Pancreas (tissue), 10 donors: ENCODE measurements at places on chromosomes 4 and X.

- no peak for DNase-seq
- no peak overlapping the region for H3K27ac ChIP-seq
- H3K36me3 ChIP-seq, result peaks cover 3% of the 10 kb centered on the region
- H3K27me3 ChIP-seq, result no peaks in the 10 kb centered on the region
Observed at GRCh38 chrX:54024350-54024749, 19.9 kb downstream of the PHF8 start.

GRCh38 chrX:118066867-118067515 is 49.6 kb downstream of the KLHL13 start:
- H3K4me1 ChIP-seq, result no peaks in the 10 kb centered on the region
- H3K4me3 ChIP-seq, result no peak overlapping the region
- DNase-seq, result no peak
- no peak overlapping the region for H3K27ac ChIP-seq

DNA sequence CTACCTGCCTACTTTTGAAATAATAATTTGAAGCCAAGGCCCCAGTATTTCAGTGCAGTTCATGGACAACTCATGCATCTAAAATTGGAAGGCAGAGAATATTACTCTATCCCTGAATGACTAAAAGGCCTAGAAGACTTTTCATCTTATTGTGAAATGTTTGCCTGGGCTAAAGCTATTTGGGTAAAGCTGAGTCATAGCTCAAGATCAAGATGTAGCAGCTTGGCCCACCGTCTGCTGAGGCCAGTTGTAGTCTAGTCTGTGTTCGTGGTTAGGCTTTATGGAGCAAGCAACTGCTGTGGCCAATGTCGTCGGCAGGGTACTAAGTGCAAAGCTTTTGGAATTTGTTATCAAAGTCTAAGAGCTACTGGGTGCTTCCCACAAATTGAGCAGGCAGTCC is 929.1 kb downstream of the RAB28 start:
- no peaks in the 10 kb centered on the region for H3K4me1 ChIP-seq
- H3K4me3 ChIP-seq, result no peak overlapping the region
- no peak for DNase-seq
- no peak overlapping the region for H3K27ac ChIP-seq

DNA sequence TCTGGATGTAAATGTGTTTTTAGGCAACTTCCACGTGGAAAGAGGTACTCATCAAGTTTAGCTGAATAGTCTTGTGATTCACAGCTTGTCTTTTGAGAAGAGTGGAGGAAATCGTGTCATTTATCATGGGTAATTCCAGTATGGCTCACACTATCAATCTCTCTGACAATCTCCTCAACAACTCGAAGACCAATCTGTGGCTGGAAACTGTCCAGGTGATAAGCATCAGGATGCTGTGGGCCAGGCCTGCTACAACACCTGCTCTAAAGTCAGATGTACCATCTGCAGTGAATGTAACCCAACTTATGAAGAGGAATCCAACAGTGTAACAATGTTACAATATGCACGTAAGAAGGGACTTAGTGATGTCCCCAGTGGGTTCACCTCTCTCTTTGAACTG is 132.1 kb upstream of the GK2 start:
- no peak overlapping the region for H3K27ac ChIP-seq
- H3K27me3 ChIP-seq, result no peaks in the 10 kb centered on the region
- no peak for DNase-seq
- no peaks in the 10 kb centered on the region for H3K36me3 ChIP-seq

GRCh38 chrX:2450681-2451080 is 50.1 kb downstream of the DHRSX start:
- H3K4me1 ChIP-seq, result no peaks in the 10 kb centered on the region
- H3K27me3 ChIP-seq, result no peaks in the 10 kb centered on the region
- H3K36me3 ChIP-seq, result no peaks in the 10 kb centered on the region
- no peak overlapping the region for H3K27ac ChIP-seq
- H3K4me3 ChIP-seq, result no peak overlapping the region

DNA sequence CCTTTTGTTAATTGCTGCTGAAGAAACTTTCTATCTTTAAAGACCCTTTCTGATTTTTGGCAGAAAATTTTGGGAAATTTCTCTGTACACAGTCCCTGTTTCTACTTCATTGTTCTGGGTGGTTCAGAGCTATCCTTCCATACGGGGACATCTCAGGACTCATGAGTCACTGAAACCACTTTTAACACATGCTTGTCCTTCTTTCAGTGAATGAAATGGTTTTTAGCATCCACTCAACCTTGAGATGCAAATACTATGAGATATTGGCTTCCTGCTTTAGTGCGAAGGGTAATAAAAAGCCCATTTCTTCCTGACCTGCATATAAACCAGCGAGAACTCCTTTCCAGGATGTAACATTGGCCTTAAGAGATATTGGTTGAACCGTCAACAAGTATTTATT is 158.0 kb downstream of the REPS2 start:
- no peaks in the 10 kb centered on the region for H3K36me3 ChIP-seq
- no peaks in the 10 kb centered on the region for H3K4me1 ChIP-seq
- no peaks in the 10 kb centered on the region for H3K27me3 ChIP-seq
- no peak overlapping the region for H3K27ac ChIP-seq
- no peak for DNase-seq

DNA sequence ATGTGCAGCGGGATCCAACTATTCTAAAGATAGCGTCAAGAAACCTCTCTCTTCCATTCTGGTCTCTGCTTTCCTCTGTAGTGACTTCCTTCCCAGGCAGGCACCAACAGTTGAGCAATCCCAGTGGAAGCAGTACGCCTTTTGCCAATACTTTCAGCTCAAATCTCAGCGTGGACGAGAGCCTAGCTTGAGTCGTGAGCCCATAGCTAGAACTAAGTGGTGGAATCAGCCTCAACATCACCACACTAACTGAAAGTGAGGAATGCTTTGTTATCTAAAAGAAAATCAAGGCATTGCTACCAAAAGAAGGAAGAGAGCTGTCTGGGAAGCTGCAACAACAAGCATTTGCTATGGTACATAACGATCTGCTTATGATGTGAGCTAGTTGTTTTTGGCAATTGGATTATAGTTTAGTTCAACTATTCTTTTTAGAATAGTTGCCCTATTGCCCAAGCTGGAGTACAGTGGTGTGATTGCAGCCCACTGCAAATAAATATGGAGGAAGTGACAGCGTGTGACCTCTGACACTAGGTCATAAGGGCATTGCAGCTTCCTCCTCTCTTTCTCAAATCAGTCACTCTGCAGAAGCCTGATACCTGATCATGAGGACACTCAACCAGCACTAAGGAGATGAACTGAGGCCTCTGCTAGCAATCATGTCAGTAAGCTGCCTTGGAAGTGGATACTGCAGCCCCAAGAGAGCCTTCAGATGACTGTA is 24.7 kb upstream of the FRYL start:
- H3K27ac ChIP-seq, result no peak overlapping the region
- no peaks in the 10 kb centered on the region for H3K36me3 ChIP-seq
- H3K27me3 ChIP-seq, result no peaks in the 10 kb centered on the region
- no peaks in the 10 kb centered on the region for H3K4me1 ChIP-seq
- no peak for DNase-seq

GRCh38 chr4:116055857-116056827 is 942.7 kb upstream of the NDST4 start:
- no peak overlapping the region for H3K27ac ChIP-seq

GRCh38 chr4:135144498-135144897 is 942.9 kb upstream of the PABPC4L start:
- H3K4me1 ChIP-seq, result no peaks in the 10 kb centered on the region
- no peak for DNase-seq
- H3K36me3 ChIP-seq, result no peaks in the 10 kb centered on the region
- no peak overlapping the region for H3K27ac ChIP-seq

DNA sequence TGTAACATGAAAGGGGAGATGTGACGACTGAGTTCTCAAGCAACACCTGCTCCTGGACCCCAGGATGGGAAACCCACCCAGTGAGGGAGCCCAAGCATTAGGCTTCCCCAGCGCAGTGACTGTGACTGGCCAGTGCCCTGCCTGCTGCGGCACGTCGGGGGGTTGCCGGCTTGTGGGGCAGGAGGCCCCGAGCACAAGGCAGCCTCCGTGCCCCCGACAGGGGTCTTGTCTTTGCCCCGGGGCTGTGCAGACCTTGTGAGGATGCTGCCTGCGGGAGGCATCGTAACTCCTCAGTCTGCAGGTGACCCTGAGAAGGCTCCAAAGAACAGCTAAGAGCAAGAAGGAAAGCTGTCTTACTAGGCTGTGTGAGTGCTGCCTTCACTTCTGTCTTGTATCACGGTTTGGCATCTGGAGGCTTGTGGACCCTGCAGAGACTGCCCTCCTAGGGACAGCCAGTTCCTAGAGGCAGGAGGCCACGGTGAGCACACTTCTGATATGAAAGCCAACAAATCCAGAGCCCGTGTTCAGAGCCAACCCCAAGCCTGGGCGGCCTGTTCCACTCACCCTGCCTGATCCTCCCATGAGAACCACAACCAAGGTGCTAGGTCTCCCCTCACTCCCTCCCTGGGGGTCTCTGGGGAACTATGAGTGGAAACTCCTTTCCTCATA is 47.7 kb downstream of the FGFRL1 start:
- no peaks in the 10 kb centered on the region for H3K36me3 ChIP-seq
- no peak overlapping the region for H3K4me3 ChIP-seq
